Cerebellar cortex (tissue), 1 donor: ENCODE measurements at places on chromosomes 11 and 22.

DNA sequence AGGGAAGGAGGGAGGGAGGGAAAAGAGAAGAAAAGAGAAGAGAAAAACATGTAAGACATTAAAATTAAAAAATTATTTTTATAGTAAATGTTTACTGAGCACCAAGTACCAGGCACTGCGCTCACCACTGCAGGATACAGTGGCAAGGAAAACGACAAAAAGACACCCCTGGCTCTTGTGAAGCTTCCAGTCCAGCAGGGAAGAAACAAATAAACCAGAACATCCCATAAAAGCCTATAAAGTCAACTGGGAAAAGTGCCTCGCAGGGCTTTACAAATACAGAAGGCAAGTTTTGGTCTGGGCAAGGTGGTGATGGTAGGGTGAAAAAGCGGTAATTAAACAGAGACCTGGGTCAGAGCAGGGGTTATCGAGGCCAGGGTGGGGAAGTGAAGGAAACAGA, 33.6 kb downstream of the LARGE1 start:
- no peak for DNase-seq

DNA sequence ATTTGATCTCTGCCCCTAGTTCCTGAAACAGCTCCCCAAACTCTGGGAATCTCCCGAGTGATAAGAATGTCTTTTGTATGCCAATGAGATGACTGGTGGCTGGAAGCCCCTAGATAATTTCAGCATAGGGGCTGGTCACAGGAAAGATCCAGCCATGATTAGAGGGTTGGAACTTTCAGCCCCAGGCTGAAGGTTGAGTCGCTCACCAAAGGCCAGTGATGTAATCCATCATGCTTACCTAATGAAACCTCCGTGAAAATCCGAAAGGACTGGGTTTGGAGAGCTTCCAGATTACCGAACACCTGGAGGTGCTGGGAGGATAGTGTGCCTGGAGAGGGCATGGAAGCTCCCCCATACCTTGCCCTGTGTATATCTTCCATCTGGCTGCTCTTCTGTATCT, 26.0 kb downstream of the LRRC32 start:
- DNase-seq: no peak

GRCh38 chr11:125211191-125211947, 46.8 kb downstream of the PKNOX2 start:
- DNase-seq: no peak

GRCh38 chr11:86999859-87000753, 37.6 kb upstream of the TMEM135 start:
- DNase-seq: peak; percentile 30

- DNase-seq: no peak
These were observed 197.9 kb upstream of the BDNF start for GRCh38 chr11:27898166-27898565.

DNA sequence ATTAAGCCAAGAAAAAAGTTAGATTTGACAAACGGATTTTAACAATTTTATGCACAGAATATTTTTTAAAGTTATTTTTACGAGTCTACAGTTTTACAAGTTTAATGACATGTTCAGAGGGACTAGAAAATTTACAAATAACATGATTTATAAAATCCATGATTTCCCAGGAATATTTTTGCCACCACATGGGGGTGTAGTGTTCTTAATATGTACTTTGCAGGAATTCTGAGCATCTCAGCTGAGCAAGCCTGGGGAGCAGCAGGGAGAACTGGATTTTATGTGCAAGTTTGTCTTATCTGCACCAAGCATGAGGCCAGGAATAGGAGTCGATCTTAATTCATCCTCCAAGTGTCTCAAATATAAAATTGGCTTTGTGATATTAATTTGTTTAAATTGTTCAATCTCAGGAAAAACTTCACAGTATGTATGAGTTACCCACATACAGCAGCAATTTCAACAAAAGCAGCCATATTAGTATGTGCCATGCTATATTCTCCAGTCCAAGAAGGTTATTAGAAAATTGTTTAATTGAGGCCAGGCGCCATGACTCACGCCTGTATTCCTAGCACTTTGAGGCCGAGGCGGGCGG, 826.3 kb downstream of the DLG2 start:
- DNase-seq: peak; percentile 41

- DNase-seq: peak; percentile 60
These were observed 98.1 kb downstream of the ZBTB16 start for GRCh38 chr11:114157476-114158050.

DNA sequence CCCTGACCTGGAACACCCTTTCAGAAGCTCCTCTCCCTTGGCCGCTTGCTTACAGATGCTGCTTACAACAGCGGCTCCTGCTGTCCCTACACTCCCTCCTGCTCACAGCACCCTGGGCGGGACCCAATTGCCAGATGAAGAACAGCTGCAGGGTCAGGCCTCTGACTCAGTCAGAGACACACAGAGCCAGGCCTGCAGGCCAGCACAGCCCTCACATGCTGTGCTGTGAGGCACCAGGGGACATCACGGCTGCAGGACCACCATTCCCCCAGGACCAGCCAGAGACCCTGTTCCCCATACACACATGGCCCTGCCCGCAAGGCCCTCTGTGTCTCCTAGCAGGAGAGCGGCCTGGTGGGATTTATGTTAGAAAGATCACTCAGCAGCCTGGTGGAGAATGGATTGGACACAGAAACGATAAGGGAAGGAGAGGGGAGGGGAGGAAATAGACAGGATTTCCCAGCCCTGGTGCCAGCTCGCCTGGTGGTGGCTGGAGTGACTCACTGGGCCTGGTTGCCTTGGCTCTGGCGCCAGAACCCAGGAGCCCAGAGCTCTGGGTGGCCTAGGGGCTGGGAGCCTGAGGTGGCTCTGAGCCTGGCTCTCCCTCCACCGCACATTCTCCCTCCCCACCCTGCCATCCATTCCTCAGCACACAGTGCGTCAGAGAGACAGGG, 6.7 kb downstream of the CAPN5 start:
- DNase-seq: no peak

GRCh38 chr22:25081409-25081824, 118.2 kb upstream of the CRYBB3 start:
- DNase-seq: peak; percentile 31

DNA sequence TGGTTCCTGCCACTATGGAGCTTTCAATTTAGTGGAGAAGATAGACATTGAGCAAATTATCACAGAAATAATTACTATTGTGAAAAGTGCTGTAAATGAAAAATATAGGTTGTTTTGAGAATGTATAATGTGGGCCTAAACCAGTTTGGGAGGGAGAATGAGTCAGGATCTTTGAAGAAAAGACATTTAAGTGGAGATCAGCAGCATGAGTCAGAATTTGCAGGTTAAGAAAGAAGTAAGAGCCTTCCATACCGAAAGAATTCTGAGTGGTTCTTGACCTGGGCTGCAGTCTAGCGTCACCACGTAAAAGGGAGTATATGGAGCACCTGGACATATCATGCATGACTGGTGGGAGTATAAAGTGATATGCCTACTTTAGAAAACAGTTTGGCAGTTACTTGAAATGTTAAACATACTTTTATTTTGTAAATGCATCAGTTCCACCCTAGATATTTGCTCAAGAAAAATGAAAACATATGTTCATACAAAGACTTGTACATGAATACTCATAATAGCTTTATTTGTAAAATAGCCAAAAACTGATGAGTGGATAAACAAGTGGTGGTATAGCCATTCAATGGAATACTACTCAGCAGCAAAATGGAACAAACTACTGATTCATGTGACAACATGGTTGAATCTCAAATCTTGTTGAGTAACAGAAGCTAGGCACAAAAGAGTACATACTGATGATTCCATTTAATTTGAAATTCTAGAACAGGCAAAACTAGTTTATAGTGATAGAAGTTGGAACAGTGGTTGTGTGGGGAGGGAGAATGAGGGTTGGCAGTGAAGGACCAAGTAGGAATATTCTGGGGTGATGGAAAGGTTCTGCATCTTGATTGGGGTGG, 99.2 kb downstream of the STIM1 start:
- DNase-seq: no peak

DNA sequence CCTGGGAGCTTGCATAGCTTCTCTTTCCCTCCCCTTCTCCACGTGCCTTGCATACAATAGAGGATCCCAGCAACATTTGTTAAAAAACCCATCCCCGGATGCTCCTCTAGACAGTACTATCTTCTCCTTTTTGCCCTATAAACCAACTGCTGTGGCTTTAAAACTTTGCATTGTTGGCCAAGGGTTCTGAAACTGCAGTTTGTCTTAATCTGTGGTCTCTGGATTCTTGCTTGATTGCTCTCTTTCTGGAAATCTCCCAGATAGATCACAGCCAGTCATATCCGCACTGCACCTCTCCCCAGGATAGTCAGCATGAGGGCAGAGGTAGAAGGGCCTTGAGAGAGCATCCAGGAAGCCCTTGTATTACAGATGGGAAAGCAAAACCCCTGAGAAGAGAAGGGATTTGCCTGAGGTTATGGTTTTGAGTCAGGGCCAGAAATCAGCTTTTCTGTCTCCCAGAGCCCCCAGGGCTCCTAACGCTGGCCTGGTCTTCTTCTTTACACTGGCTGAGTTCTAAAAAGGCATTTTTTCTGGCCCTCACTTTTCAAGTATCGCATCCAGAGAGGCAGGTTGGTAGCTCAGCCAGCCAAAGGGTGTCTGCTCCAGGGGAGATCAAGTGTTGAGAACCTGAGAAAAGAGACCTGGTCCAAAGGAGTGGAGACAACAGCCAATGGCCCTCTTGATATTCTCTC, 70.6 kb downstream of the ADM start:
- no peak for DNase-seq

DNA sequence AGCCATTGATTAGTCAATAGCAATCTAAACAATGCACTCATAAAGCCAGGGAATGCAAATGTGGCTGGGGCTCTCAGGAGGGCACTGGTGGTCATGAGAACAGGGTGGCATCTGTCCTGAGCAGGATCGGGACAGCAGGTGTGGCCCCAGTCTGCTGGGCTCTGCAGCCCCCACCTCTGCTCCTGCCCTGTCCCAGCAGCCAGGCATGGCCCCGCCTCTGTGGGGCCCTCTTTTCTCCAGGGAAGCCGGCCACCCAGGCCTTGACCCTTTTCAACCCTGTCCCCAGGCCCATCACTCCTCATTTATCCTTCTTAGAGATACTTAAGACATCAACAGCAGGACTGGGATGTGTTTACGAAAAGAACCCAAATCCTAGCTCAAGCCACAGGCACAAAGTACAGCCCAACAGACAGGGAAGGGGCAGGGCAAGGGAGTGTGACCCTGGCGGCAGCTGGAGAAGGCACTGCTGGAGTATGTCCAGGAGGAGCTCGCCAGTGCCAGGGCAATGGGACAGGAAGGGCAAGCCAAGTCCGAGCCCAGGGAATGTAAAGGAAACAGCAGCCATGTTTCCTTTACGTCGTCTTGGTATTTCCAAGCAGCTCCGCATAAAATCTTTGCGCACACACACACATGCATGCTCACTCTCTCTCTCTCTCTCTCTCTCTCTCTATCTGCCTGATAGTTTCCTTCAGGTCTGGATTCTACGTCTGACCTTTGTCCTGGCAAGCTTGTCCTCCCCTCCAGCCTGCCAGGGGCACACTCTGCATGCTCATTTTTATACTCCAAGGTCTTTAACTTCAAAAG, 59.9 kb downstream of the DGCR2 start:
- no peak for DNase-seq

DNA sequence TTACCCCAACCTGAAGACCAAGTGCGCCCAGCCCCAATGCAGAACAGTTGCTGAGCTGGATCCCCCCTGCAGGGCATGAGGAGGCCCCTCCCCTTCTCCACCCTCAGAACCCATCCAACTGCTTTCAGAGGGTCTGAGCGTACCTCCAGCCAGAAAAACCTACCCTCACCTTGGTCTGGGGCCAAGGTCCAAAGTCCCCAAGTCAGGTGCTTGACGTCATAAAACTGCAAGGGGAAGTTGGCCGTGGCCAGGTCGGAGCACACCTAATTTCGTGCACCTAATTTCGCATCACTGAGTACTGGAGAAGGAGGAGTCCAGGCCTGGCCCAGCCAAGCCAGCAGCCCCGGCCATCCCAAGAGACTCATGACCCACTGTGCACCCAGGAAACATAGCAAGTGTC, 289.8 kb downstream of the CTTN start:
- no peak for DNase-seq

- no peak for DNase-seq
These were observed 384.5 kb upstream of the KIRREL3 start for GRCh38 chr11:127385071-127385470.

DNA sequence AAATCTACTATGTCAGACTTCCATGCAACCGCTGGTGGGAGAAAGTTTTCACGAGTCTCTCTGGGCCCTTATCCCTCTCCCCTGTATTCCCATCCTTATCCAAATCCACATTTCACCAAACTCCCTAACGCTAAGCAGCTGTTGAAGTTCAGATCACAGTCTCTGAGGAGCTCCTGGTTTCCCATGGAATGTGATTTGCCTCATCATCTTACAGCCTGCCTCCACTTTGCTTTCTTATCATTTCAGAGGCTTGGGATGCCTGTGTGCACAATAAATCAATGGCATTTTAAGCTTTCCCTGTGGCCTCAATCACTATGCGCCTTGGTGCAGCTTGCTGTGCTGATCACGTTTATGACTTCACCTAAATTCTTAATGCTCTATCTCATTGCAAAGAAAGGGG, 352.4 kb upstream of the FAT3 start:
- no peak for DNase-seq

DNA sequence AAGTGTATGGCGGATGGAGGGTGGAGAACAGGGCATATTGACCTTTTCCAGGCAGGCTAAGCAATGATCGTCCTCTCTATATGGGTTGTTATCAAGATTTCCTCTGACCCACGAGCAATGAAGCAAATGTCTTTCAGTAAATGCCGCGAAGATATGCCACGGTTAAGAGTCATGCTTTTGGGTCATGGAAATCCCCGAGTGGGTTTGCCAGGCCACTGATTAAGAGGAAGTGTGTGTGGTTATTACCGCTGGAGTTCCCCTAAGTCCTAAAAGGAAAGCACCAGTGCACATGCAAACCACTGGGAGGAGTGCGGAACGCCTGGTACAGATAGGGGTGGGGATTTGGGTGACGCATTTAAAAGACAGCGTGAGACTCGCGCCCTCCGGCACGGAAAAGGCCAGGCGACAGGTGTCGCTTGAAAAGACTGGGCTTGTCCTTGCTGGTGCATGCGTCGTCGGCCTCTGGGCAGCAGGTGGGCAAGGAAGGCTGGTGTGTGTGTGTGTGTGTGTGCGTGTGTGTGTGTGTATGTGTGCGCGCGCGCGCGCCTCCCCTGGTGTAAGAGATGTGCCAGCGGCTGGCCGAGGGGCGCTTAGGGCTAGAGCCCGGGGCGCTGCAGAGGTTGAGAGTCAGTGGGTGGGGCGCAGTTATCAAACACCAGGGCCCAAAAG, at the start of gene BIRC3:
Gene BIRC3, plus strand, starts transcription at position 386 of the 669 bp plus-strand sequence. CDS start 7,026 bp downstream, outside the sequence.
- DNase-seq: no peak

DNA sequence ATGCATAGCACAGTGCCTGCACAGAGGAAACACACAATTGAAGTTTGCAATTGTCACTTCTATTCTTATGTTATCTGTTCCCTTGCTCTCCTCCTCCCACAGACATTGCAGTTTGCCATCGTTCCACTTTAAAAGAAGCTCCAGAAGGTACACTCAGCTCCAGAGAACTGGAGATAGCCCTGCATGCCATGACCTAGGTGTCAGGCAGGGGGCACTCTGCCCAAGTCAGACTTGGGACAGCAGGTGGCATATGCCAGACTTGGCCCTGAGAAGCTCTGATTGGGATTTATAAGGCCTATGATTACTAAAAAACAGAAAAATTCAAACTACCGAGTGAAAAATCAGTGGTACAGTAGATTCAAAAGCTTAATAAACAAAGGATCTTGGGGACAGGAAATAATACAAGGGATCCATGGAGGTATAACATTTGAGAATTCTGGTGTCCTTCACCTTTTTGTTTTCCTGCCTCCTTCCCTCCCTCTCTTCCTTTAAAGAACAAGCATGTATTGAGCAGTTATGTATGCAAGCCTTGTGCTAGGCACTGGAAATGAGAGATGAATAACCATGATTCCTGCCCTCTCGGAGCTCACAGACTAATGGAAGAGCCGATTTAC, 40.0 kb downstream of the TENM4 start:
- DNase-seq: peak; percentile 28

- DNase-seq: no peak
These were observed 14.9 kb downstream of the MMP20 start for GRCh38 chr11:102610200-102610599.
